ENCODE measurements at places on chromosomes 4 and X.

- no peak for DNase-seq
Measured at GRCh38 chr4:45345558-45345957, 619.2 kb upstream of the GNPDA2 start.

- no peak for DNase-seq
Measured at GRCh38 chr4:93513851-93514250, 314.7 kb upstream of the ATOH1 start.

- DNase-seq: no peak
Measured at GRCh38 chrX:34884817-34885216, 57.8 kb upstream of the FAM47B start.

- DNase-seq: no peak
Measured at GRCh38 chr4:48030470-48030869, 13.9 kb downstream of the NIPAL1 start.

- DNase-seq: no peak
Measured at GRCh38 chrX:16838202-16839066, 31.7 kb downstream of the RBBP7 start.

DNA sequence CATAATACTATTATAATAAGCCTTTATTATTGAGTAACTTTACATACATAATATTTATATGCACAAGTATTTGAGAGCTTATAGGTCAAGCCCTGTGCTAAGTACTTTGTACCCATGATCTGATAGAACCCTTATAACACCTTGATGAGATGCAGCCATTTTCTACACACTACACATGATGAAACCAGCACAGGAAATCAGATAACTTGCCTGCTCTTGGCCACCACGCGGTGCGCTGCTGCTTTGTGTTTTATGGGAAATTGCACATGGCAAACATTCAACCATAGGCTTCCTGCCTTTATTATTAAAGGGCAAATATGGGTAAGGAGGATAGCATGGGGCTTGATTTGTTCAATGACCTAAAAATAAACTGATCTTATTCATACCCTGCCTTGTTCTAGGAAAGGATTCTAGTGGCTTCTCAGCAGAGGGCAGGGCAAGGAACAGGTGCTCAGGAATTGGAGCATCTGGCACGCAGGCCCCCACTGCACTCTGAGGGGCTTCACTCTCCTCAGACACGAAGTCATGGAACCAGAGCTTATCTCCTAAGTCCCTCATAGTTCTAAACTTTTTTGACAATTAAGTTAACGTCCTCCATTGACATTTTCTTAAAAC is 31.6 kb upstream of the NAP1L5 start:
- DNase-seq: no peak

- no peak for DNase-seq
Measured at GRCh38 chr4:180650273-180650672, 1592.9 kb upstream of the TENM3 start.

DNA sequence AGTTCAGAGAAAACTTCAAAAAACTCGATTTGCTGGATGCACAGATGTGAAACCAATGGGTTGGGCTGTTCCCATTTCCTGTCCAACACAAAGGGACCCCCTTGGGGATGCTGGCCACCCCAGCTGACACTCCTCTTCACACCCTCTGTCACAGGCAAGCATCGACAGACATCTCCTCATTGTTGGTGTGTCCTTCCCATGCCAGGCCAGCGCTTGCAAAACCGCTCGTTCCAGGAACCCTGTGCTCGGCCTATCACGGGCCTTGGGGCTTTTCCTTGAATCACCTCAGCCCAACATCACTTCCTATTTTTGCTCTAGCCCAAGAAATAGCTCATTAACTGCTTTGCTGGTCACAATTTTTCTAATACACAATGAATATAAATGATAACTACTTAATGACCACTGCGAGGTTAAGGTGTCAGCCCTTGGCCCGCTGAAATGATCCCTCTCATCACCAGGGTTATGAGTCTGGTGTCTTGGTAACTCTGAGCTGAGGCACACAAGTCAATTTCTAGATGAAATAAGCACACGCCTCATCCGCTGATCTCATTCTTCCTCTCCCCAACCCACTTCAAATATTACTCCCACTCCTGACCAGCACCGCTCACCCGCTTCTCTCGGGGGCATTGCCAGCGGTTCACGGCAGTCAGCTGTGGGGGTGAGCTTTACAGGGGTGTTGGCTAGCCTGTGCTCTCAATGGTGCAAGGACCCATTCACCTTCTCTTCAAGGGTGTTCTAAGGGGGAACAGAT is 32.3 kb downstream of the BCOR start:
- DNase-seq: no peak

DNA sequence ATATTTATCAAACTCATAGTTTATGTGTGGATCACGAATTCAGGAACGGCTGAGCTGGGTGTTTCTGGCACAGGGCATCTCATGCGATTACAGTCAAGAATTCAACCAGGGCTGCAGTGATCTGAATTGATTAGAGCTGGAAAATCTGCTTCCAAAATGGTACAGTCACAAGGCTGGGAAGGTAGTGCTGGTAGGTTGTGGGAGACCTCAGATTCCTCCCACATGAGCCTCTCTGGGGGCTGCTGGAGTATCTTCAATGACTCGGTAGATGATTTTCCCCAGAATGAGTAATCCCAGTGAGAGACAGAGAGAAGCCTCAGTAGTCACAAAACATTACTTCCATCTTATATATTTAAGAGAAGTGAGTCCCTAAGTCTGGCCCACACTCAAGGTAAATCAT is 36.2 kb upstream of the PRDX4 start:
- no peak for DNase-seq

DNA sequence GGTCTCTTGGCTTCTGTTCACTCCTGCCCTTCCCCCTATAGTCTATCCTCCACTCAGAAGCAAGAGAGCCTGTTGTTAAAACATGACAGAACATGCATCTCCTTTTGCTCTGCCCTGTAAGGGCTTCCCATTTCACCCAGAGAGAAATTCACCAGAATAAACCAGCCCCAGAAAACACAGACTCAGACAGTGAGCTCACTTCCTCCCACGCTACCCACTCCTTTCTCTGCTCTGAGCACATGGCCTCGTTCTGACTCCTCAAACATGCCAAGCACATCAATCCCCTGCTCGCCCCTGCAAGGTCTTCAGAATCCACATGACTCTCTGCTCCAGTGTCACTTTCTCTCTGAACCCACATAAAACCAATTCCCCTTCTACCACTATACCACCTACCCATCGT is 50.4 kb downstream of the MID1 start:
- DNase-seq: no peak

GRCh38 chrX:105210258-105210657 is 10.2 kb downstream of the TEX13A start:
- no peak for DNase-seq

DNA sequence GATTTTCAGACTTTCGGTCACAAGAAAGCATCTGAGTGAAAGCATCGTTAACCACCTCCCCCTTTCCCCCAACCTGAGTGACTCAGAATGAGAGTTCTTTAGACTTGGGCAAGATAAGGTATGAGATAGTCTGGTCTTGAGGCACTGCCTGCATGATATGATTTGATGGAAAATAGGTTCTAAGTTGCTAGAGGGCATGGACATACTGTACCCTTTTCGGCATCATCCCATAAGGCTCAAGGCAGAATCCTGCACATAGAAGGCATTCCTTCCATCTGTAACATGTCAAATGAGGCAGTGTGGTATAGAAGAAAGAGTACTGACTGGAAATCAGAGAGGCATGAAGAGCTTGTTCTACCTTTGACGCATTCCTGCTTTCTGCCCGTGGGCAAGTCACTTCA is 16.8 kb upstream of the AMOT start:
- DNase-seq: no peak

DNA sequence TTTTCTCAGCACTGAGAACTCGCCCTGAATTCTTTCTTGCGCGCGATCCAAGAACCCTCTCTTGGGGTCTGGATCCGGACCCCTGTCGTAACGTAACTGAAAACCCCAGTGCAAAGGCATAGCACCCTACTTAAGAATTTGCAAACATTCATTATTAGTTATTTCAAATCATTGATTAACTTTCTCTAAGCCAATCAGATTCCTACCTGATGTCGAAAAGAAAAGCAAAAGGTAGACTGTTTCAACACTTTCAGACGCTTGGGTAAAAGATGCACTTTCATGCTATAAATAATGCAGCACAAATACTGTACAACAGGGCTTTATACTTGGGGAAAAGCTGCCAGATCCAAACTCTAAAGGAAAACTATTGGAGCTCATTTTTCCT is 817 bp upstream of the WDR19 start:
- no peak for DNase-seq

DNA sequence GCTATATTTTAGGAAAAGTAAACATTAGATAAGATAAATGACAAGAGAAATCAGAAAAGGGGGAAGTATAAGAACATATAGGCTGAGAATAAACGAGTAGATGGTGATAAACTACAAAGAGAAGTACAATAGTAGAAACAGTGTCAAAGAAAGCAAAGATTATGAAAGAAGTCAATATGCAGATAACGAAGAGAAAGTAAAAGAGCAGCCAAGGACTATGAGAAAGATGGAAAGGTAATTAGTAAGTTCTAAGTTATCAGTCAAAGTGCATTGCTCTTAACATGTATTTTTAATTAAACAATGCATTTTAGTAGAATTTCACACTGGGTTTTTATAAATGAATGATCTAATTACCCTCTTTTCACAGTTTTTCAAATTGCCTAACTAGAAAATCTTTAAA is 1801.3 kb upstream of the PCDH10 start:
- DNase-seq: no peak

DNA sequence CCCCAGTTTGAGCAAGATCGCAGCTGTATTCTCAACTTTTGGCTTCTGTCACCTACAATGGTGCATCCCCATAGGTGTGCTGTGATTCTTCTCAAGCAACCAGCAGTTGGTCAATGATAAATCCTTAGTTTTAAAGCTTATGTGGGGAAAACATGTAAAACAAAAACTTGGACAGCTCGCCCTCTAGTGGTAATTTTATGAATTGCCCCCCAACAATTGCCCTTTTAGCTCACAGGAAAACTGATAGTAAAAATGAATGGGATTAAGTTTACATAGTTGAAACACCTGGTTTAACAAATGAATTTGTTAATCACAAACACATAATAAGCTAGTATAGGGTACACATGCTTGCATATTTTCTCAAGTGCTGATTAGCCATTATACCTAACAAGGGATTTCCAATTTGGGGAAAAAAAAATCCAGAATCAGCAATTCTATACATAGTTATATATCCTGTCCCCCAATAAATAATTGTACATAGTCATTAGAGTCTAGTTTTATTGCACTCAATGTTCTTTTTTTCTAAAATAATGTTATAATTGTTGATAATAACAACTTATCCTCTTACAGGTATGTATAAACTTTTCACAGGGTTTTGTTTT is 30.1 kb downstream of the TEX13A start:
- no peak for DNase-seq

DNA sequence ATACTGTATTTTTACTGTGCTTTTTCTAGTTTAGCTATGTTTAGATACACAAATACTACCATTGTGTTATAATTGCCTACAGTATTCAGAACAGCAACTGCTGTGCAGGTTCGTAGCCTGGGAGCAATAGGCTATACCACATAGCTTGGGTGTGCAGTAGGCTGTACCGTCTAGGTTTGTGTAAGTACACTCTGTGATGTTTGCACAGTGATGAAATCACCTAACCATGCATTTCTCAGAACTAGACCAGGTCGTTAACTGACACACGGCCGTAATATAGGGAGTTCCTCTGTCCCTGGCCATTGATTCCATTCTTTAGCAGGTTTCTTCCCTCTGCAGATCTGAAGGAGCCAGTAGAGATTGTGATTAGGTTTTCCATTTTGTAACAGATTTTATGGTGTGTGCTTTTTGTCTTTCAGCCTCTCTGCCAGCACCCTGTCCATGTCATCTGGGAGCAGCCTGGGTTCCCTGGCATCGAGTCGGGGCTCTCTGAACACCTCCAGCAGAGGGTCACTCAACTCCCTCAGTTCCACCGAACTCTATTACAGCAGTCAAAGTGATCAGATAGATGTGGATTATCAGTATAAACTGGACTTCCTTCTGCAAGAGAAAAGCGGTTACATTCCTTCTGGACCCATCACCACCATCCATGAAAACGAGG is 59.5 kb downstream of the CLDN22 start:
- DNase-seq: no peak

GRCh38 chr4:53654300-53654758 is 63.0 kb upstream of the LNX1 start:
- no peak for DNase-seq

GRCh38 chr4:69760455-69760854 is at the start of gene SULT1B1:
TSS of gene SULT1B1 (minus strand) at chr4:69760620. CDS start at chr4:69755217, 5,403 bp downstream.
- no peak for DNase-seq

GRCh38 chr4:10670321-10670720 is 14.2 kb downstream of the CLNK start:
- DNase-seq: no peak

DNA sequence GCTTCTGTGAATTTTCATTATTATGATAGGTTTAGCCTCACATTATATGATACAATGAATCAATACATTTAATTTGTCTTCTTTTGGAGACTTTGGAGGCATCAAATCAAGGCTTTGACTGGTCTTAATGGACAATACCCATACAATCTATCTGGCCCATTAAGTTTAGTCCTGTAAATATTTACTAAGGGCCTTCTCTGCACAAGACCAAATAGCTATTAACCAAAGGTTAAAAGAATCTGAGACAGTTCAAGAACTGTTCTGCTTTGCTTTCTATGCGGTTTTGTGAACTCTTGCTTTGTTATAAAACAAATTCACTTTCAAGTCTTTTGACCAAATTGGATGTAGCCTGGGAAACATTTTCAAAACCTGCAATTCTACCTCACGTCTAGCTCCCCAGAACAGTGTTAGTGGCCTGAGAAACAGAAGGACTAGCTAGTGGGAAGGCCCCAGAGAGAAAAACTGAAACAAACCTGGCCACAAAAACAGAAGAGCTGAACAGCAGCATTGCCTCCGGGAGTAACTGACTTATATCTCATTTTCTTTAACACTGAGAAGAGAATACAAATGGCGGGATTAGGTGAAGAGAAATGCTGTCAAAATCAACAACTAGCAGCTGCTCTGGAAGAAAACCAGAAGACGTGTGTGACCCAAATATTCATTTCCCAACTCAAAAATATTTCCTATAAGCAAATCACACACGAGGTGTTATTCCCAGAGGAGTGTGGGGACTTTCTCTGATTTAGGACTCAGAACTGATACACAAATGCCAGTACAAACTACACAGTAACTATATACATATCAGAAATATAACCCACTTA is 548 bp downstream of the TLR1 start:
- no peak for DNase-seq

DNA sequence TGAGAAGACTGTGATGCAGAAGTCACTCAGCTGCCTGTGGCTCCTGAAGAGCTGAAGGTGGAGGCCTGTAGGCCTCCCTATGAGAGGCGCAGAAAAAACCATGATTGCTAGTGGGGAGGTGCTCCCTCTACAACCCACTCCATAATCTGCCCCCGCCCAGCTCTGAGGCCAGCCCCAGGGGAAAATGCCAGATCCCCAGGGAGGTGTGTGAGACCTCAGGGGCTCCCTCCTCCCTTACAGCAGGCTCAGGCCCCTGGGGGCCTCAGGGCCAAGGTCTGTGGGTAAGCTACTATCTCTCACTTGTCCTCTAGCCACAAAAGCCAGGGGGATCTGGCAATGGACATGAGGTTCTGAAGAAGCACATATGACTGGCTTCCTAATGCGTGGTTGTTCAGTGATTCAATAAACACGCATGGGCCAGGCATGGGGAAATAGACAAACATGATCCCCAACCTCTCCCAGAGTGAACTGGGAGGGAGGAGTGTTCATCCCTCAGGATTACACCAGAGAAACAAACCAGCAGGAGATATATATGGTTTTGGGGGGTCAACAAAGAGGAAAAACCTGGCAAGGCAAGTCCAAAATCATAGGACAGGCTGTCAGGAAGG is 51.0 kb upstream of the MTM1 start:
- DNase-seq: no peak

- DNase-seq: no peak
Measured at GRCh38 chrX:133774807-133775206, 210.6 kb downstream of the GPC3 start.

All from stimulated activated CD4-positive, alpha-beta T cell treated with anti-CD3 and anti-CD28 coated beads, Interleukin-15, amount 100 ng/mL, for 48 hours (primary cell).